ENCODE measurements at places on chromosomes 5 and 9. TPM values are rescaled to one million over a fixed set of nuclear protein-coding genes. Genes with fewer than 3 reads are reported as not detected.
A peak's percentile ranks its signal among the peaks of the same experiment; 100 is the strongest.

DNA sequence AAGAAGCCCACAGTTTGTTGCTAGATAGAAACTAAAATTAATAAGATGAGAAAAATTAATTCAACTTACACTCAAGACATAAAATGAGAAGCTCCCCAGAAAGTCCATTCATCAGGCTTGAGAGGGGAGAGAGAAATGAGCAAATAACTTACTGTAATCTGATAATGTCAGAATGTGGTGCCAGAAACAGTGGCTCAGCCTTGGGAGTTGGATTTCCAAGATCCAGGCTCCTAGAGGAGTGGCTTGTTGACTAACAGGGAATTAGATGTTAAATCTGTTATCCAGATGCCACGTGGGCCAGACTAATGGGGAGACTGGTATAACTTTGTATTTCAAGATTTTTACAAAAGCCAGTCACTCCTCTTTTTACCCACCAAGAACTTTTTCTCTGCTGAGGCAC is 458.2 kb downstream of the GADD45G start:
- DNase-seq = no peak

GRCh38 chr9:117013440-117013995 is 326.4 kb downstream of the TRIM32 start:
- no peak for DNase-seq

GRCh38 chr9:130347931-130348330 is 82.4 kb downstream of the HMCN2 start:
- no peak for DNase-seq

GRCh38 chr5:83149671-83150070 is 72.3 kb downstream of the XRCC4 start:
- no peak for DNase-seq

DNA sequence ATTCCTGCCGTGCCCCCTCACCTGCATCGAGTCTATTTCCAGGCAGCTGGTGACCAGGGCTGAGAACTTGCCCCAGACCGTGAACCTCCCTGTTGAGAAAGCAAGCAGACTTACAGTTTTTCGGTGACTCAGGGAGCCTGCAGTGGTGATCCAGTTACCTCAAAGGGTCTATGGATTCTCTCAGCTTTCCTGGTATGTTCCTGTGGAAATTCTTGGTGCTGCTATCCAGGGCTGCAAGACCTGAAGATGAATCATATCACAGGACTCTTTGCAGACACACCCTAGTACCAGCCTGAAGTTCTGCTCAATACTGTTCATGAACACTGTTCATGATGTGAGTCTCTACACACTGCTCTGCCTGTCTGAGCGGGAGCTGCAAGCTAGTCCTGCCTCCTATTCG is 154.7 kb downstream of the WDR70 start:
- DNase-seq = no peak

DNA sequence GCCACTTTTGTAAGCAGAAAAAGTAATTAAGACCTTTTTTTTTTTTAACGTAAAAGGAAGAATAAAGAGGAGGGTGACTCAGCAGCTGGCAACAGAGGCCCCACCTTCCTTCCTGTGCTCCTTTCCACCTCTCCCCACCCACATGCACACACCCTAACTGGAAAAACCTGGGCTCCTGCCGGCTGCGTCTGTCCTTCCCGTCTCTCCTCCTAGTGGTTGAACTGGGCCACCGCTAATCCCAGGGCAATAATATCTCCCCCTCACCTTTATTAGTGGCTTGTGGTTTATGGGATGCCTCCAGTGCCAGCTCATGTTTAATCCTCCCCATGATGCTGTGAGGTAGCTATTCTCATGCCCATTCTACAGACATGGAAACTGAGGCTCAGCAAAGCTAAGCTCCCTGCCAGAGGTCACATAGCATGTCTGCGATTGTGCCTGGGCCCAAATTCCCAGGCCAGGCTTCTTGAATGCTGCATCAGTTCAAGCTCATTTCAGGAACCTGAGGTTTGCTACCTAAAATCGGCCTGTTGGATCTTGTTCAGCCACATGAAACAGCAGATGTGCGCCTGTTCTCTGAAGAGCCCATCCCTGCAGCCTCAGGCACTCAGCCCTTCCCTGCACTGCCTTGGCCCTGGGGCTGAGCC is 60.9 kb upstream of the IL17B start:
- DNase-seq = no peak

DNA sequence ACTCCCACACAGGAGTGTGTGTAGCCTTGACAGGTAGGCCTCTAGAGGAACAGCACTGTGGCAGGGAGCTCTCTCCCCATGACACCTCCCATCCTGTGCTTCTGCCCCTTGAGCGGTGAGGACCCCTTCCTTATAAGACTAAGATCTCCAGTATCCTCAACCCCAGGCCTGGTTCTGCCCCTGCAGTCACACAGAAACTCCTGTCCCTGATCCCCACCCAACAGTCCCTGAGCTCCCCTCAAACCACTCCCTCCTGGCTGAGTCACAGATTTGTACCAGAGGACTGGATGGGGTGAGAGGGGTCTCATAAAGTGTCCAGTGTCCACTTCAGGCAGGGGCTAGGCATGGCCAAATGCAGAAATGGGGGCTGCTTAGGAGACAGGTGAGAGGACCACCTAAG is 47.8 kb upstream of the CDKN2AIPNL start:
- no peak for DNase-seq

DNA sequence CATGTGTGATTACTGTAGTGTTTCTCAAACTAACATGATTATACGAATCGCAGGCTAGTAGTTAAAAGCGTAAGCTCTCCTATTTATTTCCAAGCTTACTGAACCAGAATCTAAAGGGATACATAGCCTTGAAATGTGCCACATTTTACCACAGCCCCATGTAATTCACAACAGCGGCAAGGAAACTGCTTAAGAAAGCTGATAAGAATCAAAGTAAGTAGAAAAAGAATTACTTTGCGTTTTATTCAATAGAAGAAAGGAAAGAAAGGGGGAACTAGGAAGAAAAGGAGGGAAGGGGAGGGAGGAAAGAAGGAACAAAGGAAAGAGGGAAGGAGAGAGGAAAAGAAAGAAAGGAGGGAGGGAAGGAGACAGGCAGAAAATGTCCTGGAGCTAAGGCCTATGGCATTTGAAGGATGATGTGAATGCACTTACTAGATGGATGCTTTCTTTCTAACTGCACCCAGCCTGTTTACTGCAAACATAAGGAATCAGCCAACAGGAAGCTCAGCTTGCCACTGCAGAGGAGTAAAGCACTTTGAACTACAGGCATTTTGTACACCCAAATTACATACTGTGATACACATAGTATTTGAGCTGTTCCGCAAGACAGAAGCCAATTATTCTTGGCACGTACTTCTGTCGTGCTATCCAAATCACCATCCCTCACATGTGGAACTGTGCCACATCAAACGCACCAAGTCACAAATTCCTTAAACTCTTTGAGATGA is 521.7 kb downstream of the RAB3C start:
- no peak for DNase-seq

GRCh38 chr9:8907868-8908267 is 1108.3 kb upstream of the DMAC1 start:
- no peak for DNase-seq

- no peak for DNase-seq
Observed at GRCh38 chr5:73799401-73799972, 173.5 kb downstream of the ARHGEF28 start.

GRCh38 chr9:76859860-76860259 is 46.1 kb downstream of the PRUNE2 start:
- DNase-seq = no peak

DNA sequence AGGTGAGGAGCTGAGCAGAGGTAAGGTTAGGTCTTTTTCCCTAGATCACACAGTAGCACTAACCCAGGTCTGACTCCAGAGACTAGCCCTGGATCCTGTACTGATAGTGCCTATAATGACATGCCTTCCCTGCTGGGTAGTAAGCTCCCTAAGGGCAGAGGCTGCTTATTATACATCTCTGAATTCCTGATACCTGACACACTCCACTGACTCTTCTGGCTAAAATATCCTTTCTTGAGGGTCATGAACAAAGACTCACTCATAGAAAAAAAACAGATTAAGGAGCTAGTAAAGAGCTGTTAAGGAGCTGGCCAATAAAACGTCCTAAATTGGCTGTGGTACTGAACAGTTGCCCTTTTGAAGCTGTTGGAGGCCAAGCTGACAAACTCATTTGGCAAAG is 149.0 kb upstream of the ITGA1 start:
- DNase-seq = no peak

- no peak for DNase-seq
Observed at GRCh38 chr5:151137067-151137825, 20.3 kb downstream of the ANXA6 start.

GRCh38 chr5:38451074-38451725 is 105.2 kb downstream of the LIFR start:
- peak; percentile 52 for DNase-seq

DNA sequence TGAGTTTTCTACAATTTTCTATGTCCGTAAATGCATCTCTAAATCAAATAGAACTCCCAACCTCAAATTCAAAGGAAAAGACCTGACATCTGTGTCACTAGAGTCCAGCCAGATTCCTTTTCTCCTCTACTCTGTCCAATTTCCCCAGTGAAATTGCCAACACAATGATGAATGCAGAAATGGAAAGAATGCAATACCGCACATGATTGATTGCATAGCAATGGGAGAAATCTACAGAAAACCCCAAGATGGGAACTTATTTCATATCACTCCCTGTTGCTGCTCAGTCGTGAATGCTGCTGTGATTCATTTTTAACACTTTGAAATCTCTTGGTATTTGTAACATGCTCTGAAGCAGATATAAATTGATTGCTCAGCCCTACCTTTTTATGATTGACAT is 355.1 kb upstream of the TUSC1 start:
- peak; percentile 17 for DNase-seq

DNA sequence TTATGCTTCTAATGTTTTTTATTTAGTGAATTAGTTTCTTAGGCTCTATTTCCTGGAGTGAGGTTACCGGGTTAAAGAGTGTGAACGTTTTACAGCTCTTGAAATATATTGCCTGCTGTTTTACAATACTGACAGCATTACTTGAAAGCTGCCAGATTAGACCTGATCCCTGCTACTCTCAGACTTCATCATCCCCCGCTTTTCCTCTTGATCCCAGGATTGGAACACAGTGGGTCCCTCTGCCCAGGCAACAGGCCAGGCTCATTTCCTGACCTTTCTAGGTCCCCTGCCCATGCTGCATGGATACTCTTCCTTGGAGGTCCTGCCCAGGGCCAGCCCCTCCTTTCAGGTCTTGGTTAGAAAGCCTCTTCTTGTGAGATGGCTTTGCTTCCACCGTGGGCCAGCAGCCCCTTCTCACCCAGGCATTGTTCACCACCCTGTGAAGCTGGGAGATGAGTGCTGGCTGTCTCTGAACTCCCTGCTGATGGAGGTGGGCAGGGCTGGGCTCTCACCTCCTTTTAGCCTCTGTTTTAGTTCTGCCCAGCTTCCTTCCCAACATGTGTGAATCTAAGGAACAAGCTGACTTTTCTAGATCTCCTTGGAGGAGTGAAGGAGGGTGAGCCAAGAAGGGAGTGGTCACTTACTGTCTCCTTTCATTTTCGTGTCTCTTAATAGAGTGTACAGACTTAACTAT is 15.5 kb upstream of the FAM120AOS start:
- DNase-seq = peak; percentile 56

DNA sequence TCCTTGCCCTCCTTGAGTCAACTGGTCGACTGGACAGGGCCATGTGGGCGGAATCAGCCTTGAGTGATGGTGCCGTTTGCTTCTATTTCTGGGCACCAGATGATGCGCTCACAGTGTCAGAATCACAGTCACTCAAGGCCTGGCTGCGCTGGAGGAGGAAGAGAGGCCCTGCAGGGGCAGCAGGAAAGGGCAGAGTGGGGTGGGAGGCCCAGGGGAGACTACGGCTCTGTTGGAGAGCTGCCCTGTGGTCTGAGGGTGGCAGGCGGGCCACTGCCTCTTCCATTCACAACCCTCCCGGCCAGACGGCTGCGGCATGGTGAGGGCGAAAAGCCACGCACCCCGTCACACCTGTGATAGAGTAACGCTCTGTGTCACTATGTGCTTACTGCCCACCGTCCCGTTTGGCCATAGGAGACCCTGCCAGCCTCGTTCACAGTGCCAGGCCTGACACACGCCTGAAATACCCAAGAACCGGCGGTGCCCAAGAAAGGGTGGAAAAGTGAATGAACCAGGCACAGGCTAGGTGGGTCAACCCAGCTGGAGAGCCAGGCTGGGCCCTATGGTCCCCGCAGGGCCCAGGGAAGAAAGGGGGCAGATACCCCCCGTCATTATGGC is 9.9 kb downstream of the PLPP7 start:
- no peak for DNase-seq

GRCh38 chr5:86155796-86156195 is 461.9 kb upstream of the COX7C start:
- peak; percentile 1 for DNase-seq

GRCh38 chr5:150279330-150280020 is 10.1 kb downstream of the CAMK2A start:
- DNase-seq = no peak

The QSOX2 gene
- 10.8 TPM for polyA plus RNA-seq

The EIF4E1B gene
- not detected for polyA plus RNA-seq

The WDR31 gene
- 2.4 TPM for polyA plus RNA-seq

The ANKRD34B gene
- polyA plus RNA-seq = 0.31 TPM

The SLC25A2 gene
- polyA plus RNA-seq = not detected

The ENG gene
- polyA plus RNA-seq = 46.5 TPM

The SLC34A3 gene
- 1.00 TPM for polyA plus RNA-seq
